ENCODE measurements at places on chromosomes 5 and 9.

- no peak for DNase-seq
These were observed 91.9 kb upstream of the SH3PXD2B start for GRCh38 chr5:172546196-172546595.

GRCh38 chr5:55737793-55738192 is at the start of gene DDX4:
Gene DDX4 (plus strand): TSS chr5:55738061. CDS start chr5:55738964, 903 bp downstream.
- DNase-seq: no peak

- DNase-seq: no peak
These were observed 35.3 kb downstream of the MPDZ start for GRCh38 chr9:13244181-13244580.

- DNase-seq: no peak
These were observed 131.5 kb downstream of the FSTL4 start for GRCh38 chr5:133480866-133481265.

GRCh38 chr9:8696516-8696915 is 896.9 kb upstream of the DMAC1 start:
- DNase-seq: no peak

DNA sequence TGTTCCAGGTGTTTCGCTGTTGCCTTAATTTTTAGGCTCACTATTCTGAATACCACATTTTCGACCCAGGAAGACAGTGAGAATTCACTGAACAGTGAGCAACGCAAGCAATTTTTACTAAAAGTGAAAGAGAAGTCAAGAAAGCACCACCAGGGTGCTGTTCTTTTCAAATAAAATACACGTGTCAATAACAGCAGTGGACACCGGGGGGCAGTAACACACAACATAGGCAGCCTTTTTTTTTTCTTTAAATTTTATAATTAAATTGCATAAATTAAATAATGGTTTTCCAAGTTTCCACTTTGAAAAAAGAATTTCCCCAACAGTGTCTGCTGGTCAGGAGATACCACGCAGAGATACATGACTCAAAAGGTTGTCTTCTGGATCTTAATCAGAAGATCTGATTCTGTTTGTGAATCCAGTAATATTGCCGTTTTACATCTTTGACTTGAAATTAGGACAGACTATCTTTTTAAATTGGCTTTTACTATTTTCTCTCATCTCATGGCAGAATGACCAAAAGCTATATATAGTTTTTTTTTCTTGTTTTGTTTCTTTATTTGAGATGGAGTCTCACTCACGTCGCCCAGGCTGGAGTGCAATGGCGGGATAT is 47.1 kb upstream of the SH3GL2 start:
- DNase-seq: peak; percentile 29

- no peak for DNase-seq
These were observed 193.1 kb upstream of the ADCY2 start for GRCh38 chr5:7202846-7203245.

- peak; percentile 59 for DNase-seq
These were observed 398.1 kb downstream of the EBF1 start for GRCh38 chr5:158701406-158702177.

GRCh38 chr5:95915999-95916686 is 45.5 kb downstream of the ELL2 start:
- no peak for DNase-seq

DNA sequence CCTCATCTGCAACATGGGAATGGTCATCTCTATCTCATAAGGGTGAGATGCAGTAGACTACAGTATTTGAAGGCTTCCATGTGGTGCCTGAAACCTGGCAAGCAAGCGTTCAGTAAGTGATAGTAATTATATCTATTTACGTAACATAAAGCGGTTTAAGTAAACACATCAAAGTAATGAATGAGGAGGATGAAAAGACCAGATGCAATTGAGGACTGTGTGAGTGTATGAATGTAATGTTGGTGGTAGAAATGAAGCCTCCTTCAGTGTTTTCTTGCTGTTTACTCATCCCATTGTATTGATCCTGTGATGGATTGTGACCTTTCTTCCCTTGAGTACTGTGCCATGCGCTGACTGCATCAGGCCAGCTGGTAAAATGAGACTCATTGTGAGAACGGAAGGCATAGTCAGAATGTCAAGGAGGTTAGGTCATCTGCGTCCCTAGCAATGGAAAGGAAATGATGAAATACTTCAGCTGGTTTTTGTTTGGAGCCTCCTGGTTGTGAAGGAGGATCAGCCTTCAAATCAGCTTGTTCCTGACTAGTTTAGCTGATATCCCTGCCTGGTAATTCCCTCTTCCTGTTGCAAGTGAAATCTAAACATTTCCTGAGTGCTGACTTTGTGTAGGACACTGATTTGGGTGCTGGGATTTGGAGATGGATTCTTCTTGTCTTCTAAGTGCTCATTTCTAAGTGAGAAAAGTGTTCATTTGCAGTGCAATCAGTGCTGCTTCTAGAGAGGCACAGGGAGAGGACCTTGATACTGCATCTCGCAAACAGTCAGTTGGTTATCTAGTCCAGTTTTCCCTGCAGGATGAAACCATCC is 35.6 kb downstream of the TNFSF8 start:
- peak; percentile 88 for DNase-seq

DNA sequence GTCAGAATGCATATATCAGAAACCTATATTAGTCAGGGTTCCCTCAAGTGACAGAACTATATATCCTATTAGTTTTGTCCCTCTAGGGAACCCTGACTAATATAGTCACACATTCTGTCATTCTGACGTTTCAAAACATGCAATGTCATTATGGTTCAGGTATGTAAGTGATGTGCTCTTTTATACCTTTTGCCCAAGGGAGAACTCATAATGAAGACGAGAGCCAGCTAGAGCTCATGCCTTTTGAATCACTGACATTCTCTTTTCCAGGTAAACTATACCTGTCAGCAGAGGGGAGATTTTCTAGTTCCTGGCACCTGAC is 576.7 kb downstream of the LRRC70 start:
- no peak for DNase-seq

DNA sequence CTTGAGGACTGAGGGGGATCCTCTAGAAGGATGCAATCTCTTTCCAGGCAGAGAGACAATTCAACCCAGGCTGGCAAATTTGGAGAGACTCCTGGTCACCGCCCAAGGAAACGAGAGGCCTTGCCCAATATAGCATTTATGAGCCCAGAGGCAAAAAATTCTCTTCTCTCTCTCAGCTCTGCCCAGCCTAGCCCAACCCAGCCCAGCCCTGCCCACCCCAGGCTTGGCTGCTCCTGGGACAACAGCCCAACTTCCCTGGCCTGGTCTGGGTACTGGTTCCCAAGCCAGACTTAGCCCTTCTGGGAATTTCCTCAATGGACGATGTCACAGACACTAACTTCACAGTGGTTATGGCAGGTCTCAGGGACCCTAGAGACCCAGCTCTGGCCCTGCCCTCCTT is 116.5 kb downstream of the PSD2 start:
- no peak for DNase-seq

DNA sequence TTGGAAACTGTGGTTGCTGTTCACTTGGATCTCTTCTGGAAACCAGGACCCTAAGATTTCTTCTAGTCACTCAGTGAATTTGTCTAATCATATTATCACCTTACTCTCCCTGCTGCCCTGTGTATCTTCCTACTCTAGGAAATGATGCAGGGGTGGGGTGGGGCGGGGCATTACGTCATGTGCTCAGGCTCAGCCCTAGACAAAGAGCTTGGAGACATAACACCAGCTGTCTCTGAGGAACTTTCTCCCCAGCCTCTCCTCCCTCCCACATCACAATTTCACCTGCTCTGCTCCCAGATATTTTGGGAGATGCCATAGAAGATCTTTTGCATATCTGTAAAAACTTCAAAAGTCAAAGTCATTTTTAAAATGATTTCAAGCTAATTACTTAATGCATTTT is 470.4 kb downstream of the ZSWIM6 start:
- DNase-seq: no peak

DNA sequence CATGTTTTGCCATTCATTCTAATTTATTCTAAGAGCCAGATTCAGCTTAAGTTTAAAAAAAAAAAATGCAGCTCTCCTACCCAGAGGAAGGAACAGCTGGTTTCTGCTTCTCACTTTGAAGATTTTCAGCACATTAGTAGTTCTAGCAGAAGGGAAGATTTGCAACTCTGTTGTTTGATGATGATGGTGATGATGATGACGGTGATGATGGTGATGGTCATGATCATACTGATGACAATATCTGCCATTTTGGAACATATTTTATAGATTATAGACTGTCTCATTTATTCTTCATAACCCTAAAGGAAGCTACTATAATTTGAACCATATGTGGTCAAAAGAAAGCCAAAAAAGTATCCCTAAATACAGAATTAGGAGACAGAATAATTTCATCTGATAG is 7.9 kb upstream of the MED10 start:
- DNase-seq: no peak

DNA sequence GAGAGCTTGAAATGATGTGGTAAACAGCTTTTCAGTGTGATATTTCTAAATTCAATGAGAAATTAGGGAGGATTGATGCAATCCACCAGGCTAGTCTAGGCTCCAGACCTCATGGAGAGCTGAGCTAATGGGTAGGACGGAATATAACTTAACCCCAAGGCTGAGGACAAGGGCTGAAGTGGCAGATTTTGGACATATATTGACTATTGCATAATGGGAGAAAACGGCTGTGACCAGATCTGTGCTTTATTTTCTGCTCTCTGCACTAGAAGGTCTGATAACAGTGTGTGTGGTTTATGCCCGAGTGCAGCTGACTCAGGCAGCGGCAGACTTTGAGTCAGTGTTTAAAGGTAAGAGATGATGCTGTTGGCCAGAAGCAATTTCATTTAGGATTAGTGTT is 70.6 kb downstream of the ACTBL2 start:
- peak; percentile 15 for DNase-seq

GRCh38 chr5:139388198-139388821 is 1.4 kb downstream of the MZB1 start:
- no peak for DNase-seq

GRCh38 chr9:128371630-128372117 is 500 bp downstream of the URM1 start:
- no peak for DNase-seq

GRCh38 chr5:143583409-143583808 is 179.9 kb upstream of the NR3C1 start:
- DNase-seq: peak; percentile 9

DNA sequence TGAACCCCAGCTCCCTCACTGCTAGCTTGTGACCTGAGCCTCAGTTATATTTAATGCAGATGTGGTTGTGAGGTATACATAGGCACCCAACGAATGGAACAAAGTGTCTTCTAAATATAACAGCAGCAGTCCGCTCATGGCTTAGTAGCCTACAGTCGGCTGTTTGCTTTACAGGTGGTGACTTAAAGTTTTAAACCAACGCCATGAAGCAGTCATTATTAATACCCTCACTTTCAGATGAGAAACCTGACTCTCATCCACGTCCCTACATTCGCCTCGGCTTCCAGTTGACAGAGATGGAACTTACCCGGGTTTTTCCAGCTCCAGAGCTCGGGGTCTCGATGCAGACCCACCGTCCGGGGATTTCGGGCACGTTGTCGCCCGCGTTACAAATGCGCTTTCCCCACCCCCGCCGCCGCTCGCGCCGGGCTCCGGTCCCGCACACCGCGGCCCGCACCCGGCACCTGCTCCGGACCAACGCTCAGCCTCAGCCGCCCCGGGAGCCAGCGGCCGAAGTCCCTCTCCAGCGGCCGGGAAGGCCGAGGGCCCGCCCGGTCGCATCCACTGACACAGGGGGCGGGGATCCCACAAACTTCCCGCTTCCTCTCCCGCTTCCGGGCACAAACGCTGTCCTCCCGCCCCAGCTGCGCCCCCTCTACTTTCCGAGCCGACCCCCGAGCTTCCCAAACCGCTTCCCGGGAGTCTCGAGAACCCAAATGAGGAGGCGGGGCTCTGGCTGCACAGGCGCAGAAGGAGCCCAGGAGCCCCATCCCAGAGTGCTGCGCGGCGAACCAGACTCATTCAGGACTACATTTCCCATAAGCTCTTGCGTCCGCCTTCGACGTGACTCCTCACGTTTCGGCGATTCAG is at the start of gene ZNF782:
Gene ZNF782 (minus strand): TSS at position 734 of the 870 bp plus-strand sequence. CDS start 2,553 bp downstream, outside the sequence.
- DNase-seq: peak; percentile 92

DNA sequence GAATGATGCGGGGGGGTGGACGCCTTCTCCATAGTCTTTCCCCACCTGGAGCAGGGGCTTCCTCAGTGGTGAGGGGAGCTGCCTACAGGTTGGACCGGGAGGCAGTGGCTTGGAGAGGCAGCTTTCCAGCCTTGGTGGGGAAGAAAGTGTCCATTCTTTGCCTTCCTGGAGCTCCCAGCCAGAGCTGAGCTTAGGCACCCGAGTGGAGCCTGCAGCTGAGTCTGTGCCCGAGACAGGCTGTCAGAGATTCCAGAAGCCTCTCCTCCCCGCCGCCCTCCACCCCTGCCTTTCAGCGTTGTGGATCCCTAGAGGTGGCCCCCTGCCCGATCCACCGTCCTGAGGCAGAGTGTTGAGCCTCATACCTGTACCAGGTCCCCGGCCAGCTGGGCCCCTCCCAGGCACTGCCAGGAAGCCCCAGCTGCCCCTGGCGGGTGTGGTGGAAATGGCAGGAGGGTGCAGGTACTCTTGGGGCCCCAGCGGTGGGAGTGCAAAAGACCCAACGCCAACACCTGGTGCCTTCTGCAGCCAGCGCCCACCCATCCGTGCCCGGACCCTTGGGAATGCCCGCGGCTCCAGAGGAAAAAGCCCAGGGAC is 112.0 kb downstream of the RXRA start:
- no peak for DNase-seq

DNA sequence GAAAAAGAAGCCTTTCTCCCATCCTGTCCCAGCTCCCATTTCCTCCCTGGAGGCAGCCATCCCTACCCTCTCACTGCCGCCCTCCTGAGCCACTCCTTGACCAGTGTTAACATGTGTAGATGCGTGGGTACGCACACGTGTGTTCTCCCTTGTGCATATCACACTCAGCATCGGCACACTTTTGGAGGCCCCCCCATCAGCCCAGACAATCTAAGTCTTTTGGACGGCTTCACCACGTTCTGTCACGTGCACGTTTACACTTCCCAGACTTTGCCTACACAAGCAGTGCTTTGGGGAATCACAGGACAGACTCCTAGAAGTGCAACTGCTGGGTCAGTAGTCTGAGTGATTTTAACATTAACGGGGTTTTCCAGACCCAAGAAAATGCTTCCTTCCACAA is 18.0 kb downstream of the HRH2 start:
- no peak for DNase-seq

DNA sequence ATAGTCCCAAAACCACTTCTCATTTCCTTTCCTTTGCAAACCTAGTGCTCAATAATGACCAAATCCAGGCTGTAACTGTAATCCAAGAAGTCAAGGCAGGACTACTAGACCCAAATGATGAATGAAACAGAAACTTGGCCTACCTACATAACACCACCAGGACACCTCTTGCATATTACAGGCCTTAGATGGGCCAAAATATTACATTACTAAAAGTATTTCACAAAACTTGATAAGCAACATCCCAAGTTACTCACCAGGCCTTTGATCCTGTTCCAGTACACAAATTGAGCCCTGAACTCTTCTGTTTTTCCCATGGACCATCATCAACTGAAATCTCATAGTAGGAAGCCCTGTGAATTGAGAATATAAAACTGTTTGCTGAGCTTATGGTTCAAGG is 34.8 kb downstream of the NADK2 start:
- DNase-seq: no peak

- DNase-seq: no peak
These were observed 26.7 kb upstream of the ADAMTS2 start for GRCh38 chr5:179371681-179372680.
